NCI-H774 (cell line): ENCODE measurements at places on chromosomes 16 and 17.
A peak's percentile ranks its signal among the peaks of the same experiment; 100 is the strongest.

DNA sequence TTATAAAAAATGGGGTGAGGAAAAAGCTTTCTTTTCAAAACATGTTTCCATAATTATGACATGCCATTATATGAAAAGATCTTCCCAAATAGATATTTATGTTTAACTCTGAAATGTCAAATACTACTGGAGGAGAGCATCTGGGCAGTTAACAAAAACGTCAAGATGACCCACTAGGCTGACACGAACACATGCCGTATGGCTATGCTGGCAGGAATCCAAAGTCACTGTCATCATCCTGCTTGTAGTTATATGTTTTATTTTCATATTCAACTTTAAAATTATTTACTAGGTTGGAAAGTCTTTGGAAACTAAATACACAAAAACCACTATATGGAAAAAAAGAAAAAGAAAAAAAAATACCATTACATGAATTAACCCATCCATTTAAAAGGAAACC is 27.3 kb downstream of the ANKFY1 start:
- DNase-seq = no peak

DNA sequence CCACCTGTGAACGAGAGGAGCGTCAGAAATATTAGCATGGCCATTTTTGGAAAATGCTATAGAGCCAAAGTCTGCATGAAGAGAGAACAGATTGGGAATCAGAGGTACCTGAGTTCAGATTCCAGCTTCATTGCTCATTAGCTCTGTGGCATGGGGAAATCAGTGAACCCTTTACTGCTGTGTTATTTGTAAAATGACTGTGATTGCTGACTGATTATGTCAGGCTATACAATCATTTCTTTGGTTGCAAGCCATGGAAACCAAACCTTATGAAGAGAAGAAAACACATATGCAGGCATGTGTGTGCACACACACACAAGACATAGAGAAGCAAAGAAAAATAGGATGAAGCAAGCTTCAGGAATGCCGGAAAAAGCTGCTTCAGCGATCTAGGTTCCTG is 101.4 kb upstream of the HSBP1 start:
- no peak for DNase-seq

DNA sequence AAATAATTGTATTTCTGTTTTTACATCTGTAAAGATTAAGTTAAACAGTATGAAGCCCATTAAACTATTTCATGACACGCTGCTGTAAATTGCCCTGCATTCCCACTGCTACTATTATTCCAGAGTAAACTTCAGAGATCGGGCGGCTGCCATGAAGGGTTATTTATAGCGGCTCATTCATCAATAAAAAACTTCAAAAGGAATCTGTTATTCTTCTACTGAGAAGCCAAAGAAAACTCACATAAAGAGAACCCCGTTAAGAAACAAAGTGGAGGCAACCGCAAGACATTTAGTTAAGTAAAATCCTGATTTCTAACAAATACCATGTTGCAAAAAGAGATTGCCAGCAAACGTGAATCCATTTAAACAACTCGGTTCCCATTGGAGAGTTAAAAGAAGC is 16.4 kb downstream of the FOXL1 start:
- no peak for DNase-seq

- DNase-seq = no peak
These were observed 41.5 kb downstream of the ZFPM1 start for GRCh38 chr16:88494335-88495154.

GRCh38 chr16:63982110-63982509 is 1139.8 kb downstream of the CDH11 start:
- no peak for DNase-seq

DNA sequence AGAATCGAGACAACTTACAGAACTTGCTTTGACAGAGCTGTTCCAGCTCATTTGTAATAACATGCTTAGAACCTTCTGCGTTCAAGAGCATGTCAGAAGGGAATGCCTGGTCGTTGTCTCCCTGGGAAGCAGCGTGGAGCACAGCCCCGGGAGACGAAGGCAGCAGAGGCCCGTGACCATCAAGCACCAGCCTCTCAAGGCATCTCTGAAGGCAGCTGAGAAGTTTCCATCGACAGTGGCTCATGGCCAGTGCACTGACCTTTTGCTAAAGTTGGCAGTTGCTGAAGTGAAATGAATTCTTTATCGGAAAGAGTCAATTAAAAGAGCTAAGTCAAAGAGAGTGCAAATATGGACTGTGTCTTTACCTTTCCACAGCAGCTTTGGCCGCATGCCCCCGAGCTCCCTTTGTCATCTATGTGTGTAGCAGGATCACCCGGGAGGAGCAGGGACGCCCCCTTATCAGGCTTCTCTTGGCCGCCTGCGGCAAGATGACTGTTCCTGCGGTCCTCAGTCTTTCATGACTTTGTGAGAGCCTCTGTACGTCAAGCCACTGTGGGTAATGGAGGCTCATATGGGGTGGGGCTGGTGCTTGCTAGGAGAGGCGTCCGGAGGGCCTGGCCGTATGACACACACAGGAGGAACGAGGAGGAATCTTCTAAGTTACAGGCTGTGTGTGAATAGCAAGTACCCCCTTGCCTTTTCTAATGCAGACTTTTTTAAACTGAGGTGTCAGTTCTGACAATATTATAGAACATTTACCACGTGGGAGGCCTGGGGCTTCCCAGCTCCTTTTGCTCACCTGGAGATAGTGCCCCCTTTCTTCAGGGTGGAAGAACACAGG is 54.2 kb downstream of the LDHD start:
- no peak for DNase-seq

- DNase-seq = no peak
These were observed 895 bp downstream of the BRD7 start for GRCh38 chr16:50367777-50368409.

- DNase-seq = no peak
These were observed 31.5 kb downstream of the UBE2G1 start for GRCh38 chr17:4334776-4335584.

- peak; percentile 15 for DNase-seq
These were observed 16.5 kb upstream of the ST6GALNAC1 start for GRCh38 chr17:76659928-76660655.
